ENCODE measurements at places on chromosomes 7 and 10.

DNA sequence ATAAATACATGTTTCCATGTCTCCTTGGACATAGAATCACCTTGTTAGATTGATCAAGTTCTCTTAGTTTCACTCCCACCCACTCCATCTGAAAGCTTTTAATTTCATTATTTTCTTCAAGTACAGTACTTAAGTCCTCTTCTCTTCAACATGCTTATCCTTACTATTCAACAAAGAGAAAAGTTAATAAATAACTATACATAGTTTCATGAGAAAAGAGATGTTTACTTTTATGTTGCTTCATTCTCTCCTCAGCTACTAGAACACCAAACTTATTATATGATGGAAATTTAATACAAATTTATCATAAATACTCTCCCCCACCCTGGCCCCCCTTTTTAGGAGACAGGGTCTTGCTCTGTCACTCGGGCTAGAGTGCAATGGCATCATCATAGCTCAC is 33.5 kb downstream of the ASZ1 start:
- no peak for DNase-seq

GRCh38 chr10:29276251-29276850 is 12.5 kb upstream of the LYZL1 start:
- no peak for DNase-seq

- no peak for DNase-seq
These were observed 36.8 kb downstream of the ST7 start for GRCh38 chr7:116990056-116990455.

DNA sequence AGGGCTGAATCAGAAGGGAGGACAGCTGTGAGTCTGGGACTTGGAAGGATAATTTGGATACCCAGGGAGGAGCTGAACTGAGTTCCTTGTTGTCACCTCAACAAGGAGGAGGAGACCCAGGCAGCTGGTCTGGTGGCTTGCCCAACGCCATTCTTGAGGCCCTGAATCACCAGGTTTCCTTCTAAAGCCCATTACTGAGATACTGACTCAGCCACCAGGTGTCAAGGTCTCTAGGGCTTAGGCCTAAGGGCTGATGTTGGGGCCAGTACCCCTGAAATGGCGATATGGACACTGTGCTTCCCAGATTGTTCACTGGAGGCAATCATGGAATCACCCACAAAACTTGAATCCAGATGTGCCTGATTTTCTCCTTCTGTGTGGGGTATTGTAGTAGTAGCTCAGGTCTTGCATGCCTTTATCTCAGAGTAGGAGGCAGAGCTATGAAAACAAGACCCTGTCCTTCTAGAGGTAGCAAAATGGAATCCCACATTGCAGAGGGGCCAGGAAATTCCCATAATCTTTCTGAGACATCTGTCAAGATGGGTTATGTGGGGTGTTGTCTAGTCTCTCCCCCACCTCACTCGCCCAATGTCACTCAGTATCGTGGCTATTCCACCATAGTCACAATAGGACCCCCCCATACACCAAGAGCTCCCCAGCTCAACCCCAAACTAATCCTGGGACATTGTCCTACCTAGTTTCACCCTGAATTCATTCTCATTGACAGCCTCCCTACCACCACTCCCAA is 1.8 kb upstream of the ATG9B start:
- no peak for DNase-seq

- DNase-seq = no peak
These were observed 77.8 kb downstream of the JAZF1 start for GRCh38 chr7:28102797-28103196.

- DNase-seq = no peak
These were observed 40.2 kb upstream of the ATP6V0A4 start for GRCh38 chr7:138838166-138838565.

DNA sequence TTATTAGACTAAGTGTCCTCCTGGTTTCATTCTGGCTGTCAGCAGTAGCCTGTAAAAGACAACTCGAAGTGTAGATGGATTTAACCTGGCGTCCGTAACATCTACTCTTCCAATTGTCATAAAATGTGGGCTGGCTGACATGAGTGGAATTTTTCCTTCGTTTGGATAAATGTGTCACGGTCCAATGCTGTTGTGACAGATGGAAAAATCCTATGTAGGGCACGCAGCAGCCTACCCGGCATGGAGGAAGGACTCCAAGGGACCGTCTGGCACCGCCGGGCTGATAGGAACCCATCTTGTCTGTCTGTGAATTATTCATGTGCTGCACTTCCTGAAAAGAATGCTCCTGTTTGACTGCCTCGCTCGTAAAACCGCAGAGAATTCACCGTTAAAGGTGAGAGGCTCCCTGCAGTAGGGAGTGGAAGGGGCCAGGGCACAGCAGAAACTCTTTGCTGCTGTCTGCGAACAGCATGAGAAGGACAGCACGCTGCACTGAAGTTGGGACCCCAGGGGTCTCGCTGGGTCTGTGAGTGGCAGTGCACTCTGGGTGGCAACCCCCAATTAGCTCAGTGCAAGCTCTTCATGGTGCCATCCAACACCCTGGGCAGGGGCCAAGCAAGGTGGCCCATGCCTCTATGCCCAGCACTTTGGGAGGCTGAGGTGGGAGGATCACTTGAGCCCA is 1.6 kb upstream of the ORAI2 start:
- DNase-seq = peak; percentile 95

- DNase-seq = no peak
These were observed 112.9 kb downstream of the KIF20B start for GRCh38 chr10:89814278-89814677.

DNA sequence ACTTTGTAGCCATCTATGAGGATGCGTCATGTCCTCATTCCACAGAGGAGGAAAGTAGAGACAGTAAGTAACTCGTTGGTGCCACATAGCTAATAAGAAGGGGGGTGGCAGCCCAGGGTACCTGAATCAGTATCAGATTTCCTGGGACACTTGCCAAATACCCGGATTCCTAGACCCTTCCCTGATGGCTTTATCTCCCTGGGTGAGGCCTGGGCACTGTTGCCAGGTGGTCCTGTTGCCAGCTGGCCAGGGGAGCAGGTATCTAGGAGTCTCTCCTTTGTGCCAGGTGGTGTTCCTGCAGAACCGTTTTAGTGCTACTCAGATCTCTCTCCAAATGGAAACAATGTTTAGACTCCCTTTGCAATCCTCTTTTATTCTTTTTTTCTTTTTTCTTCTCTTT is 12.7 kb downstream of the SLC29A3 start:
- no peak for DNase-seq

- no peak for DNase-seq
These were observed 495.1 kb downstream of the RPS24 start for GRCh38 chr10:78528749-78529204.

DNA sequence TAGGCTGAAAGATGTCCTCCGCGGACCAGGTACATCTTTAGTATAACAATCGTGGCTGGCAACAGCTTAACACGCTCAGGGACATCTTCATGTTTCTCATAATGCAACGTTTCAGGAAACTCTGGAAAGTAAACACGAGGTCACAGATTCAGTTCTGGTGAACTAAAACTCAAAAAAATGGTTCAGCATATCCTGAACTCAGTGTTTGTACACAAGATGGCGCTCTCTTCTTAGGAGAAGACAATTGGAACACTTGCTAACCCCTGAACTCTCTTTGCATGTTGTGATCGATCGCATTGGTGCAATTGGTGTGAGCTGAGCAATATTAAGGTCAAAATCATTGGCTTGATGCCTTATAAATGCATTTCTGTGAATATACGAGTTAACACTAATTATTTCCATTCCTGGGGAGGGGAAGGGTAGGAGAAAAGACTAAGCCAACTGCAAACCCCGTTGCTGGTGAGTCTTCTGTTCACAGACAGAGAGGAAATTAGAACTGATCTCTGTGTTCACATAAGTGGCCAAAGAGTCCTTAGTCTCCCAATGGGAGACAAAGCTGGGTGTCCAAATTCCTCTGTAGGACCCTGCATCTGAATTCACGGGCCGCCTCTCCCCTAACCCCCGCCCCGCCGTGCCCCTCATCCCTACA is 52.6 kb upstream of the FAM180A start:
- DNase-seq = no peak

- DNase-seq = no peak
These were observed 72.1 kb downstream of the PRSS58 start for GRCh38 chr7:142185801-142186200.

GRCh38 chr10:82925547-82925946 is 1050.6 kb downstream of the NRG3 start:
- DNase-seq = no peak

DNA sequence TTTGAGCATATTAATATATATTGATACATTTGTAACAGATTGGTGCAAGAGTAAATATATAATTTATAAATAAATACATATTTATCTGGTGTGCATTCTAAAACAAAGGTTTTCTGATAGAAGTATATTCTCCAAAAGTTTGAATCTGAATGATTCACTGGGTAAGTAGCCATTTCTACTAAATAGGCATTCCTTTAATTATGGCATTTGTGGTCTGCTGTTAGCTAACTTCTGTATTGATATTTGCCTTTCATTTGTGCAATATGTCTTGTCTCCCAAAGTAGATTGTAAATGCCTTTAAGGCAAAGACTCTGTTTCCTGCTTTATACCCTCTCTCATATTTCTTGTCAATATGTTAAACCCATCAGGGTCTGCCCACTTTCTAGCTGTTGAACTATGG is 11.1 kb upstream of the ARID5B start:
- no peak for DNase-seq

- DNase-seq = no peak
These were observed 3.2 kb downstream of the GPR141 start for GRCh38 chr7:37686556-37687345.

GRCh38 chr10:1646332-1646731 is 91.0 kb downstream of the ADARB2 start:
- no peak for DNase-seq

GRCh38 chr7:28570970-28571288 is 158.6 kb downstream of the CREB5 start:
- DNase-seq = no peak

GRCh38 chr7:74275401-74275881 is 13.8 kb upstream of the CLIP2 start:
- no peak for DNase-seq

DNA sequence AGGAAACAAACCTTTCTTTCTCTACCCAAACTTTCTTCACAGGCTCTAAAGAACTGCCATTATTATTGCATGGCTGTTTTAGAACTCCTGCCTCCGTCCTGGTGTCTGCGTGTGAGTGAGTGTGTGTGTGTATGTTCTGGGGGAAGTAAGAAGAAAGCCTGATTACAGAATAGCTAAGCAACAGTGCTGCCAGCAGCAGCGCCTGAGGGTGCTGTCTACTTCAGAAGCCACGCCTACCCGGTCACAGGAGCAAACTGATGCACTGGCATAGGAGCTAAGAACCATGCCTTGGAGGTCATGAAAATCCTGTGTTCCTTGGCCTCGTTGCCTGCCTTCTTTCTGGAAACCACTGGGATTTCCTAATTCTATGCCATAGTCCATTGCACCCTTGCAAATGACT is 25.2 kb downstream of the LIPK start:
- no peak for DNase-seq

GRCh38 chr10:123995461-123996131 is 97.8 kb downstream of the CHST15 start:
- no peak for DNase-seq

GRCh38 chr7:64102656-64103400 is 57.6 kb downstream of the ZNF727 start:
- no peak for DNase-seq

DNA sequence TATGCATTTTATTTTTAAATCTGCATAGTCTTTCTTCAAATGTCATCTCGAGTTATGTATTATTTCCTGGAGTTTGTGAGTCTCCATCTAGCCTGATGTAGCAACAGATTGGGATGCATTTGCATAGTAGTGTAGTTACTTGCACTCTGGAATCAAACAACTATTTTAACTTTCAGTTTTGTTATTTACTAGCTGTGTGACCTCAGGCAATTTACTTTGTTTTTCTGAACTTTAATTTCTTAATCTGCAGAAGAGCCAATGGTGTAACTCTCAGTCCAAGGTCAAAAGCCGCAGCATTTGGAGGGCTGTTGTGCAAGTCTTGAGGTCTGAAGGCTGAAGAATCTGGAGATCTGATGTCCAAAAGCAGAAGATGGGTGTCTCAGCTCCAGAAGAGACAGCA is 175.8 kb upstream of the SORCS1 start:
- no peak for DNase-seq

DNA sequence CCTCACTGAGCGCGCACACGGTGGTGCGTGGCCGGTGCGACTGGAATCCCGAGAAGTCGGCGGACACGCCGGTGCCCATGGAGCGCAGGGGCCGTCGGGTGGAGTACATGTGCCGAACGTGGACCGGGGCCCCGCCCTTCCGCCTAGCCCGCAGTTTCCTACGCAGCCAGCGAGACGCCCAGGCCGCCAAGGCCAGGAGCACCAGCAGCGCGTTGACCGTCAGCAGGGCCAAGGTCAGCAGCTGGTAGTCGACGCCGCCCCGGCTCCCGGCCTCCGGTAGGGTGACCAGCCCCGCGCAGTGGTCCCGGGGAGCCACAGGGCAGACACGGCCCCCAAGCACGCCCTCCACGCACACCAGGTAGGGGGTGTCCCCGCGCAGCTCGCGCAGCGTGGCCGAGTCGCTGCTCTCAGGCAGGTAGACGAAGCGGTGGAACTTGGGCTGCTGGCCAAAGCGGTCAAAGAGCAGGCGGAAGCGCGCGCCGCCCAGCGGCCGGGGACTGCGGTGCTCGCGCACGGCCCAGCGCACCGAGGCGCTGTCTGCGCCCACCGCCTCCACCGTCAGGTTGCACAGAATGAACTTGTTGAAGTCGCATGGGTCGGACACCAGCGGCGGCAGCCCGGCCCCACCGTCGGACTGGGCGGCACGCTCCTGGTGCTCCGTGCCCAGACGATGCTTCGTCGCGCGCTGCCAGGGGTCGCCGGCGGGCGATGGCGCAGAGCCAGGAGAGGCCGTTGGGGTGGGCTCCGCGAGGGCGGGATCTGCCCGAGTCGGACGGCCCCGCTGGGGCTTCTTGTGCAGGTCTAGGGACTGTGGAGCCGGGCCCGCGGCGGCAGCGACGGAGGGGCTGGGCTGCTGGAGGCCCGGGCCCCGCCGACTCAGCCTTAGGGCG is 2.2 kb downstream of the TRIL start:
- DNase-seq = no peak

DNA sequence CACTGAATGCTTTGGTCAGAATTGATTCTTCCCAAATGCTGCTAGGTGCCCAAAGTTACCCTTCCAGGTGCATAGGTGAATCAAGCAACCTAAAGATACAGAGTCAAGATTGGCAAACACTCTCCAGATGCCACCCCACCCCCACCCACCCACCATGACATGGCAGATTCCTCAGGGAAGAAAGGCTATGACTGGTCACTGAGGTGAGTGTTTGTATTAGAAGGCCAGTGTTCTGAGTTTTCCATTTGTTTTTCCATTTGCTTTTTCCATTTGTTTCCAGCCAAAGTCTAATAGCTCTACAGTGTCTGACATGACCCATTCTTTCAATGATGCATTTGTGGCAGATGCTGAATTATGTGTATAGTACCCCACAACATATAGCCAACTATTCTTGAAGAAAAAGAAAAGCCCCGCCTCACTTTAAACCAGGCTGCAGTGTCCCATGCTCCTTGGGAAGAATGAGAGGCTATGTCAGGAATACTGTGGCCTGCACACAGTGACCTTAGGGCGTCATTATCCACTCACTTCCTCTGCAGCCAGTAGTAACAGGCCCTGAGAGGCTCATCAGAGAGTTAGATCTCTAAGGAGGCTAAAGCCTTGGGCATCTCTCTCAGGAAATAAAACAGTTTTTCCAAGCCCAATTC is 16.1 kb upstream of the HIBADH start:
- DNase-seq = no peak

- no peak for DNase-seq
These were observed 125.9 kb downstream of the GRK5 start for GRCh38 chr10:119333146-119333792.

GRCh38 chr10:83333566-83333965 is 805.7 kb upstream of the GHITM start:
- DNase-seq = no peak

GRCh38 chr10:19532411-19532810 is 283.8 kb upstream of the PLXDC2 start:
- DNase-seq = no peak

- DNase-seq = no peak
These were observed 428.5 kb downstream of the RPS24 start for GRCh38 chr10:78462176-78462575.
